Activated CD4-positive, alpha-beta T cell treated with anti-CD3 and anti-CD28 coated beads for 36 hours (primary cell): ENCODE measurements at places on chromosomes 11 and 22.

GRCh38 chr11:30855383-30856006, 269.3 kb upstream of the MPPED2 start:
- no peak for DNase-seq
- no peaks in the 10 kb centered on the region for H3K4me1 ChIP-seq
- H3K27ac ChIP-seq, result no peak overlapping the region
- H3K4me3 ChIP-seq, result no peak overlapping the region

DNA sequence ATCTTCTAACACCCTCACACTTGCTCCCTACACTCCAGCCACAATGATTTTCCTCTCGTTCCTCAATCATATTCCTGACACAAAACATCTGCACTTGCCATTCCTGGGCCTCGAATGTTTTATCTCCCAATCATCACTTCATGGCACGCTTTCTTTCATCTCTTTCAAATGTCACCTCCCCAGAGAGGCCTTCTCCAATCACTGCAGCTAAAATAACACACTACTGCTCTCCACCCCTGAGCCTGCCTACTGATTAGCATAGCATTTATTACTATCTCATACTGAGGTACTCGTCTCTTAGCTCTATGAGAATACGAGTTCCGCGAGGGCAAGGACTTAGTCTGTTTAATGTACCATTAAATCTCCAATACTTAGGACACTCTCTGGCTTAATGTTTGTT, 23.5 kb downstream of the NFRKB start:
- DNase-seq, result no peak
- H3K27me3 ChIP-seq, result no peaks in the 10 kb centered on the region
- H3K4me3 ChIP-seq, result no peak overlapping the region
- H3K36me3 ChIP-seq, result peaks cover 59% of the 10 kb centered on the region
- H3K4me1 ChIP-seq, result peaks cover 1% of the 10 kb centered on the region
- no peak overlapping the region for H3K27ac ChIP-seq

- H3K27me3 ChIP-seq, result no peaks in the 10 kb centered on the region
- no peaks in the 10 kb centered on the region for H3K4me1 ChIP-seq
- peaks cover 59% of the 10 kb centered on the region for H3K36me3 ChIP-seq
- H3K4me3 ChIP-seq, result no peak overlapping the region
- H3K27ac ChIP-seq, result no peak overlapping the region
These were observed 15.1 kb downstream of the TRMU start for GRCh38 chr22:46350646-46351045.

GRCh38 chr22:42039271-42039670, 31.3 kb downstream of the NAGA start:
- no peaks in the 10 kb centered on the region for H3K27me3 ChIP-seq
- no peaks in the 10 kb centered on the region for H3K4me1 ChIP-seq
- H3K36me3 ChIP-seq, result peaks cover 10% of the 10 kb centered on the region
- no peak overlapping the region for H3K27ac ChIP-seq

GRCh38 chr22:48357196-48357595, 1470.5 kb downstream of the BRD1 start:
- H3K27me3 ChIP-seq, result peaks cover 3% of the 10 kb centered on the region
- H3K27ac ChIP-seq, result no peak overlapping the region
- H3K4me3 ChIP-seq, result no peak overlapping the region
- DNase-seq, result no peak
- no peaks in the 10 kb centered on the region for H3K4me1 ChIP-seq
- H3K36me3 ChIP-seq, result no peaks in the 10 kb centered on the region

DNA sequence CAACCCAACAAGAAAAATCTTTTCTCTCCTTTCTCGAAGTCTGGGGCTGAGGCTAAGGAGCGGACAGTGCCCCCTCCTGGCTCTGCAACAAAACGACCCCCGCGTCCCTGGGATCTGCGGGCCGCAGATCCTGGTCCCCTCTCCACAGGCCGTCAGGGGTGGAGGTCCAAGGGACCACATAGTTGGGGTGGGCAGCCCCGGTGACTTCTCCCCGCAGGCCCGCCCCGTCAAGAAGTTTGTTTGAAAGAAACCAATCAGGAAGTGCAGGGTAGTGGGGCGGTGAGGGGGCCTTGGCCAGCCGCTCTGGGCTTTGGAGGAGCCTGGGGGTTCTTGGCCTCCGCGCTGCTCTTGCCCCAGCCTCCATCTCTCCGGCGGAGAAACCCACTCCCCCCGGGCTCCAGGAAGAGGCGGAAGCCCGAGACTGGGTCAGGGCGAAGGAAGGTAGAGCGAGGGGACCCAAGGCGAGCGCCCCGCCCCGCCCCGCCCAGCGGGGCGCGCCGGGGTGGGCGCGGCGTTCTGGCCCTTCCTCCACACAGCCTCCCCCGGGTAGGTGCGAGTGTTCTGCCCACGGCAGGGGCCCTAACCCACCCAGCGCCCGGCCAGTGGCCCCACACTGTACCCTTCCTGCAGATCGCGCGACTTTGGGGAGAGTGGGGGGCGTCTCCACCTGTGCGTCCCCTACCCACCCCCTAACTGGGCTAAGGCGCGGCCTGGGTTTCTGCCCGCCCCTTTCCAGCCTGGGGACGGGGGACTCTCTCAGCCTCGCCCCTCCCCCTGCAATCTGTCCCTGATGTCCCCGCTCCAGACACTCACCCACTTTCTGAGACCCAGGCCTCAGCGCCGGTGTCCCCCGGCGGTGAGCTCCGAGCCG, 1.3 kb downstream of the TP53I11 start:
- H3K27me3 ChIP-seq, result no peaks in the 10 kb centered on the region
- H3K27ac ChIP-seq, result no peak overlapping the region
- peaks cover 5% of the 10 kb centered on the region for H3K4me1 ChIP-seq
- H3K36me3 ChIP-seq, result no peaks in the 10 kb centered on the region

GRCh38 chr22:44440224-44441160, 57.5 kb downstream of the RTL6 start:
- DNase-seq, result no peak
- no peaks in the 10 kb centered on the region for H3K36me3 ChIP-seq
- H3K4me1 ChIP-seq, result no peaks in the 10 kb centered on the region
- H3K27ac ChIP-seq, result no peak overlapping the region
- no peaks in the 10 kb centered on the region for H3K27me3 ChIP-seq
- no peak overlapping the region for H3K4me3 ChIP-seq

DNA sequence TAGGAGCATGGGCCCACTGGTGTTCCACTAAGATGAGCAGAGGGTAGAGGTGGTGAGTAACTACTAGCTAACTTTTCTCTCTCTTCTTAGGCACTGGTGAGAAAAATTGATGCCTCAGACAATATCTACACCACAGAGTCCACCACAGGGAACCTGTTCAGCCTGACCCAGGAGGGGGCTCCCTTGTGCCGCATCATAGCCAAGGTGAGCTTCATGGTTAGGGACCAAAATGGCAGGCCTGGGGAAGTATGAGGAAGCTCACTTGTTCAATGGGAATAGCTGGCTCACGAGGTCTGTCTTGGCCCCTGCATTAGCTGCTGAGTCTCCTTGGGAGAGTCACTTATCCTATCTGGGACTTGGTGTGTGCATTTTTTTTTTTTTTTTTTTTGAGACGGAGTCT, 75.9 kb downstream of the INSC start:
- H3K27ac ChIP-seq, result no peak overlapping the region
- no peak overlapping the region for H3K4me3 ChIP-seq
- H3K27me3 ChIP-seq, result no peaks in the 10 kb centered on the region
- no peaks in the 10 kb centered on the region for H3K36me3 ChIP-seq
- DNase-seq, result no peak
- H3K4me1 ChIP-seq, result no peaks in the 10 kb centered on the region

GRCh38 chr11:112652786-112653390, 308.3 kb upstream of the NCAM1 start:
- no peak overlapping the region for H3K4me3 ChIP-seq
- H3K27ac ChIP-seq, result no peak overlapping the region
- no peaks in the 10 kb centered on the region for H3K4me1 ChIP-seq
- DNase-seq, result no peak
- H3K36me3 ChIP-seq, result no peaks in the 10 kb centered on the region

DNA sequence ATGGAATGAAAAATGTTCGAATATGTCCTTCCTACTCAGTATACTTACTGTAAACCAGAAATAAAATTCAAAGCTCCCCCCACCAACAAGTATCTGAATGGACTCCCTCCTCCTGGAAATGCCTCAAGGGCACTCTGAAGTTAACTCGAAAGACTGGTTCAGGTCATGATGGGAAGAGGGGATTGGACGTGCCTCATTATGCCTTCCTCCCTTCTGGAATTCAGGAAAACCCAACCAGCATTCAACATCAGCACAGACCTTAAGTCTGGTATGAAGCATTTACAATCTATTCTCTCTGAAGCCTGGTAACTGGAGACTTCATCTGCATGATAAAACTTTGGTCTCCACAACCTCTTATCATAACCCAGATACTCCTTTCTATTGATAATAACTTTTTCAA, 428.3 kb upstream of the RAG2 start:
- no peak for DNase-seq
- no peak overlapping the region for H3K4me3 ChIP-seq
- no peaks in the 10 kb centered on the region for H3K4me1 ChIP-seq
- H3K36me3 ChIP-seq, result no peaks in the 10 kb centered on the region
- H3K27ac ChIP-seq, result no peak overlapping the region
- H3K27me3 ChIP-seq, result no peaks in the 10 kb centered on the region

GRCh38 chr11:129143335-129143734, 48.8 kb downstream of the ARHGAP32 start:
- H3K27me3 ChIP-seq, result no peaks in the 10 kb centered on the region
- no peak overlapping the region for H3K4me3 ChIP-seq
- DNase-seq, result no peak
- H3K36me3 ChIP-seq, result peaks cover 3% of the 10 kb centered on the region

DNA sequence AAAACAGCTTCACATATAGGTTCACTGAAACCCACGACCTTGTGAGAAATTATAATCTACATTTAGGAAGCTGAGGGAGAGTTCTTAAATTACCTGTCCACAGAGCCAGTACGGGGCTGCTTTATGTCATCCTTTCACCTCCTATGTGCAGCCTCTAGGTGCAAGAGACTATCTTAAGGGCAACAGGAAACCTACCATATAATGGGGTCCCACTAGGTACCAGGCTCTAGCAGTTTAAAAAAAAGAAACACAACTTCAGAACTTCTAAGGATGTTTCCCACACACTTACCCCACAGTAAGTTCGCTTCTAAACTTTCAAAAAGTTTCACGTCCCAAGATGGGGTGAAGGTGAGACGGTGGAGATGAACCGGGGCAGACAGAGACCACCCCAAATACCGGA, 573 bp downstream of the STK33 start:
- no peaks in the 10 kb centered on the region for H3K36me3 ChIP-seq
- H3K27ac ChIP-seq, result no peak overlapping the region
- H3K4me1 ChIP-seq, result no peaks in the 10 kb centered on the region
- no peak for DNase-seq
- H3K27me3 ChIP-seq, result peaks cover 46% of the 10 kb centered on the region
- H3K4me3 ChIP-seq, result peak overlapping the region; percentile 56

GRCh38 chr22:33565580-33565995, 354.7 kb downstream of the LARGE1 start:
- peak; percentile 10 for DNase-seq
- peaks cover 7% of the 10 kb centered on the region for H3K4me1 ChIP-seq
- no peaks in the 10 kb centered on the region for H3K27me3 ChIP-seq
- no peak overlapping the region for H3K4me3 ChIP-seq
- H3K27ac ChIP-seq, result no peak overlapping the region

DNA sequence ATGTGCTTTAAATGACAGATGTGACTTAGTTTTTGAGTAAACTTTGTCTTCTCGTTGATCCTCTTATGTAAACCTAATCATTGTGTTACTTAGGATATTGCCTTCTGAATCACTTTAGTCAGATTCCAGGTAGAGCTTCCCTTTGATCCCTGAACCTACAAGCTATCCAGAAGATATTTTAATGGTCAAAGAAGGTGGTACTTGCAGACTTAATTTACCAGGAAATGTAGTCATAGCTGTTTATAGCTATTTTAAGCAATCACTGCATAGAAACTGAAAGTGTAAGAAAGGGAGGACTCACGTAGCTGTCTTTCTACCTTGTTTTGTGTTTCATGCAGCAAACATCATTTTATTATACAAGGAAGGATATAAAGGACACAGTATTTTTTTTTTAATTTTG, 189.5 kb downstream of the DDX10 start:
- H3K36me3 ChIP-seq, result peaks cover 12% of the 10 kb centered on the region
- peaks cover 20% of the 10 kb centered on the region for H3K4me1 ChIP-seq
- H3K27me3 ChIP-seq, result no peaks in the 10 kb centered on the region
- no peak for DNase-seq

GRCh38 chr11:61574611-61575010, 6.3 kb downstream of the SYT7 start:
- H3K4me3 ChIP-seq, result no peak overlapping the region
- H3K4me1 ChIP-seq, result no peaks in the 10 kb centered on the region
- H3K27me3 ChIP-seq, result peaks cover 24% of the 10 kb centered on the region
- H3K36me3 ChIP-seq, result no peaks in the 10 kb centered on the region

- no peak overlapping the region for H3K27ac ChIP-seq
- H3K27me3 ChIP-seq, result peaks cover 25% of the 10 kb centered on the region
- H3K36me3 ChIP-seq, result no peaks in the 10 kb centered on the region
- peaks cover 2% of the 10 kb centered on the region for H3K4me1 ChIP-seq
- DNase-seq, result no peak
- no peak overlapping the region for H3K4me3 ChIP-seq
These were observed 2.4 kb downstream of the BRSK2 start for GRCh38 chr11:1392111-1392510.

GRCh38 chr11:81004576-81004975, 1563.7 kb upstream of the TENM4 start:
- H3K36me3 ChIP-seq, result no peaks in the 10 kb centered on the region
- no peaks in the 10 kb centered on the region for H3K27me3 ChIP-seq
- H3K27ac ChIP-seq, result no peak overlapping the region
- no peak for DNase-seq
- H3K4me1 ChIP-seq, result no peaks in the 10 kb centered on the region

DNA sequence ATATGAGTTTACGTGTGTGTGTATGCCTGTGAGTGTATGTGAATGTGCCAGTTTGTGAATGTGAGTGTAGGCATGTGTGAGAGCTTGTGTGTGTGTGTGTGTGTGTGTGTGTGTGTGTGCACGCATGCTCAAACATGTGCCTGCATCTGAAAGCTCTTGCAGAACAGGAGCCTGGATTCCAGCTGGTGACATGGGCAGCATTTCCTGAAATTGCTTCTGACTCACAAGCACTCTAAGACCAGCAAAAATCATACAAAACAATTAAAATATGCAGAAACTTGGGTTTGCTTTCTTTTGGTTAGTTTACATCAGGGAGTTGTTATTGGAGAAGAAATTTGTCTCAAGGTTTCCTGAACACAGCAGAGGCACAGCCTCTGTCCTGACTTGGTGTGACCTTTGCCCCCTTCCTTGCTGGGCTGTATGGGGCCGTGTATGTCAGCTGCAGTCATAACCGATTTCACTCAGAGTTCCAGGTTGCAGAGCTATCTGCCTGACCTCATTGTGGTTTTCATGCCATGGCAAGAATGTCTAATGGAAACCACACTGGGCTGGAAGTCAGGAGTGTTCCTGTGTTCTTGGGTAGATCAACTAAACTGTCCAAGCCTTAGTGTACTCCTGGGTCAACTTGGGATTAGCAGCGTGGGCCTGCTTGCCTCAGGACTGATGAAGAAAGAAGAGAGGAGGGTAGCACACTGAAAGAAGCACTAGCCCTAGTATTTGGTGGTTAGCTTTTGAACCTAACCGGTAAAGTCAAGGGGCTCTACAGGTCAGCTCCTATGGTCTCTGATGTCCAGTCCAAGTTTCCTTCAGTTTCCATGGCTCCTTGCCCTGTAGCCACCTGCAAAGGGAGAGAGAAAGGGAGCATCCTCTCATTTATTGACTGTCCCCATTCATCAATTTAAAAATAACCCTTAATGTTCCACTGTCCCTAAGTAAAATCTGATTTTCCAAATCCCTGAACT, 143.7 kb downstream of the SNX19 start:
- no peak overlapping the region for H3K27ac ChIP-seq
- H3K27me3 ChIP-seq, result peaks cover 5% of the 10 kb centered on the region
- H3K4me3 ChIP-seq, result no peak overlapping the region
- H3K36me3 ChIP-seq, result no peaks in the 10 kb centered on the region
- DNase-seq, result no peak

- H3K4me3 ChIP-seq, result no peak overlapping the region
- DNase-seq, result no peak
- peaks cover 19% of the 10 kb centered on the region for H3K36me3 ChIP-seq
These were observed 3.9 kb downstream of the FRMD8 start for GRCh38 chr11:65390099-65390941.
